ENCODE measurements at places on chromosomes 12 and 14.

GRCh38 chr14:55026441-55026792 lies 482 bp downstream of the WDHD1 start:
- DNase-seq = no peak

DNA sequence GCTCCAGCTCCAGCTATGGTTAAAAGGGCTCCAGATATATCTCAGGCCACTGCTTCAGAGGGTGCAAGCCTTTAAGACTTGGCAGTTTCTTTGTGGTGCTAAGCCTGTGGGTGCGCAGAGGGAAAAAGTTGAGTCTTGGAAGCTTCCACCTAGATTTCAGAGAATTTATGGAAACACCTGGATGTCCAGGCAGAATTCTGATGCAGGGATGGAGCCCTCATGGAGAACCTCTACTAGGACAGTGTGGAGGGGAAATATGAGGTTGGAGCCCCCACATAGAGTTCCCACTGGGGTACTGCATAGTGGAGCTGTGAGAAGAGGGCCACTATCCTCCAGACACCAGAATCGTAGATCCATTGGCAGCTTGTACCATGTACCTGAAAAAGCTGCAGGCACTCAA lies 69.9 kb downstream of the SDR9C7 start:
- DNase-seq = no peak

GRCh38 chr14:68487805-68488590 lies 304.9 kb downstream of the ZFP36L1 start:
- DNase-seq = no peak

- no peak for DNase-seq
These were observed 7.9 kb downstream of the IFFO1 start for GRCh38 chr12:6547987-6548386.
